Subcutaneous adipose tissue (tissue), 4 donors: ENCODE measurements at places on chromosomes 7 and 10. TPM values are rescaled to one million over a fixed set of nuclear protein-coding genes. Genes with fewer than 3 reads are reported as not detected.

Gene RBP4
- total RNA-seq, result 628 TPM

Gene TMEM196
- total RNA-seq, result not detected

Gene NKX6-2
- not detected for total RNA-seq

Gene CPN1
- not detected for total RNA-seq

Gene SYPL1
- total RNA-seq, result 94.8 TPM
